HT1080 (cell line): ENCODE measurements at places on chromosomes 6 and 20.

DNA sequence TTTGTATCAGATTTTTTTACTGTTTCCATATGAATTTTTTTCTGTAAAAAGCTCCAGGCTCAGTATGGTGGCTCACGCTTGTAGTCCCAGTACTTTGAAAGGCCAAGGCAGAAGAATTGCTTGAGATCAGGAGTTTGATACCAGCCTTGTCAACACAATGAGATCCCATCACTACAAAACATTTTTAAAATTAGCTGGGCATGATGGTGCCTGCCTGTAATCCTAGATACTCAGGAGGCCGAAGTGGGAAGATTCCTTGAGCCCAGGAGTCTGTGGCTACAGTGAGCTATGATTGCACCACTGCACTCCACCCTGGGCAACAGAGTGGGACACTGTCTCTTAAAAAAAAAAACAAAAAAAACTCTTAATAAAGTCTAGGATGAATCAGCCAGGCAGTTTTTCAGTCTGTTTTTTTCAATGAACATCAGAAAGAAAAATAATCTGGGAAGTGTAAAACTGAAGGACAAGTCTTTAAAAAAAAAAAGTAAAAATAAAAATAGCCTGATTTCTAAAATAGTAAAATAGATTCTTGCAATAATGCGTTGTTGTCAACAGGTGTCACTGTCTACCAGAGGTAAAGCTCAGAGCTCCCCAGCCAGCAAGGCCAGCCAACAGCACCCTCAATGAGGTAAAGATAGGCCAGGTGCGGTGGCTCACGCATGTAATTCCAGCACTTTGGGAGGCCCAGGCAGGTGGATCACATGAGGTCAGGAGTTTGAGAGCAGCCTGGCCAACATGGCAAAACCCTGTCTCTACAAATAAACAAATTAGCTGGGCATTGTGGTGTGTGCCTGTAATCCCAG, 9.3 kb upstream of the ATG5 start:
- peak; percentile 52 for DNase-seq

GRCh38 chr20:59850018-59850641, 83.3 kb downstream of the SYCP2 start:
- peak; percentile 15 for DNase-seq

DNA sequence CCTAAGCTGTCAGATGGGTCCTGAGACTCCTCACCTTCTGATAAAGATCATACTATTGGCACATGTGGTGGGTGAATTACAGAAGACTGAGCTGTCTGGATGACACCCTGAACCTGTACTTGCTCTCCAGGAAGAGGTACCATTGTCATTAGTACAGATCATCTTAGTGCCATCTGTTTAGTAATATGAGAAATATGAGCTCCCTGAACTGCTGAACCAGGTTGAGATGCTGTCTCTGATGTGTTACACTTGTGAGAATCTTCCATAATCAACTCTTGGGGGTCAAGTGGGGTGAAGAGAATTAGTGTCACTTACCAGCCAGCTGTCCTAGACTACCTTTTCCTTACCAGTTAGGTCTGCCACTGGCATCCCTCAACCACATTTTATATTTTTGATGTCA, 531.0 kb downstream of the EPHA7 start:
- DNase-seq, result no peak

DNA sequence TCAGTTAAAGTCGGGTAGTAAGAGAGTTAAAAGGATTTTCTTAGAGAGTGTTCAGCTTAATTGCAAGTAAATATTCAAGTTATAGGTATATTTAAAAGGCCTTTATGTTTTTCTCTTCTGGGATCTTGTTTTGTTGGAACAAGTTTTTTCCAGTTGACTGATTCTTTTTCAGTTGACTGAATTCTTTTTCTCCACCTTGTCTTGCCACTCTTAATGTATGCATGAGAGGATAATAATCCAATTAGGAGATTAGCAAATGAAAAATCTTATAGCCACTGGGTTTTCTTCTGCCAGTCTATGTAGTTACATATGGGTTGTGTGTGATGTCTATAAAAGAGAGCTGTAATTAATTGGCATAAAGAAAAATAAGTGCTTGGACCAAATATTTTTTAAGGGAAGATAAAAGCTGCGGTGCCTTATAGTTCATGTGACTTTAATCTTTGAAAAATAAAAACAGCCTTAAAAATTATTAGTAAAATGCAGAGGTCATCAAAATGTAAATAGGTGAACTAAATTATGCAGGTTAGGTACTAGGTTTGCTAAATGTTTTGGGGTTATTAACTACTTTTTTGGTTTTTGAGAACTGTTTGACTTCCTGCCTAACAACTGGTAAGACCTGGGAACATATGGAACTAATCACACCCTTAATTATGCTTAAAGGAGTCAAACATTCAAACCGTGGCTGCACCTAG, 367.2 kb downstream of the HTR1B start:
- DNase-seq, result no peak

- no peak for DNase-seq
Measured at GRCh38 chr6:29800254-29800653, 27.4 kb upstream of the HLA-G start.

- DNase-seq, result no peak
Measured at GRCh38 chr20:20065361-20065760, 13.0 kb downstream of the CFAP61 start.

GRCh38 chr6:142800240-142800639, 144.7 kb downstream of the HIVEP2 start:
- DNase-seq, result no peak

DNA sequence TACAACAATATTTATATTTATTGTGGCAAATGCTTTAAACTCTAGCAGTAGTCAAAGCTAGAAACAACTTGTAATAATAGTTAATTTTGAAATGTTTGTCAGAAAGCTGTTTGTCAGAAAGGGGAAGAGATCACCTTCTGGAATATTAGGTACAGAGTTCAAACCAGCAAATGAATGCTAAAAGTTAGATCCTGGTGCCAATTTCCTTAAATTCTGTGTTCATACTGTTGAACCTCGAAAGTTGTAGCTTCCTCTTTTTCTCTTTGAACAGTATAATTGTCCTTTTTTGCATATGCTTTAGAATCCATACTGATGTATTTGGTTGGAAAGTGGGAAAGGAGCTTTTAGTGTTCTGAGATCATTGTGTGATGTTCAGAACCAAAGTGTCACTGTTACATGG, 22.4 kb downstream of the ITCH start:
- no peak for DNase-seq

DNA sequence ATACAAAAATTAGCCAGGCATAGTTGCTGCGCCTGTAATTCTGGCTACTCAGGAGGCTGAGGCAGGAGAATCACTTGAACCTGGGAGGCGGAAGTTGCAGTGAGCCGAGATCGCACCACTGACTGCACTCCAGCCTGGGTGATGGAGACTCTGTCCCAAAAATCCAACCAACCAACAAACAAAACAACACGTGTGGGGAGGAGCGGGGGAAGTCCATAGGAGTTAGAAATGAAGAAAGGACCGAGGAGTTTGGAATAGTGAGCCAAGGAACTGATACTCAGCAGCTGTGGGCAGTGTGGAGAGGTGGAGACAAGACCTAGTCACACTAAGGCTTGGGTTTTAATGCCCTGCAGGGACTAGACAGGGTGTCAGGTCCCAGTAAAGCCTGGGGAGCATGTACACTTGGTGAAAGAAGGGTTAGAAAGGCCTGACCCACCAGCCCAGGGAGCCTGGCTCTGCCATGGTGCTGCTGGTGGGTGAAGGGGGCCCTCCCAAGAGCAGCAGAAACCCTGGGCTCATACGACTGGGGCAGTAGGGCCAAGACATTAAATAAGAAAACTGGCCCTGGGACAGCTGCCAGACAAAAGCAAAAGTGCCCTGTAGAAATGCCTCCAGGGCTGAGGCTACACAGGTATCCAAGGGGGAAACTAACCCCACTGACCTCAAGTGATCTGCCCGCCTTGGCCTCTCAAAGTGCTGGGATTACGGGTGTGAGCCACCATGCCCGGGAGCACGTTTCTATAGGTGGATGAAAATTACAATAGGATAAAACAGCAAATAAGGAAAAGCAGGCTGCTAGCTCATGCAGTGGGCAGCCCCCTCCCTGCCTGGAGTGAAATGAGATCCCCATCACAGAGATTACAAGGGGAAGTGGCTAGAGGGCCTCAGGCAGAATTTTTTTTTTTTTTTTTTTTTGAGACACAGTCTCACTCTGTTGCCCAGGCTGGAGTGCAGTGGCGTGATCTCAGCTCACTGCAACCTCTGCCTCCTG, 58.0 kb downstream of the MYH7B start:
- no peak for DNase-seq

GRCh38 chr6:56729719-56730118, 87.0 kb upstream of the DST start:
- peak; percentile 67 for DNase-seq

GRCh38 chr6:158730541-158730907, 80.7 kb downstream of the SYTL3 start:
- DNase-seq, result no peak

GRCh38 chr20:64072498-64073063, 6.7 kb downstream of the RGS19 start:
- DNase-seq, result no peak

- DNase-seq, result peak; percentile 81
Measured at GRCh38 chr20:21182832-21183563, 57.1 kb downstream of the KIZ start.

GRCh38 chr6:74598462-74599393, 607.1 kb downstream of the COL12A1 start:
- DNase-seq, result peak; percentile 58

- no peak for DNase-seq
Measured at GRCh38 chr20:50129662-50130355, 16.9 kb upstream of the UBE2V1 start.

DNA sequence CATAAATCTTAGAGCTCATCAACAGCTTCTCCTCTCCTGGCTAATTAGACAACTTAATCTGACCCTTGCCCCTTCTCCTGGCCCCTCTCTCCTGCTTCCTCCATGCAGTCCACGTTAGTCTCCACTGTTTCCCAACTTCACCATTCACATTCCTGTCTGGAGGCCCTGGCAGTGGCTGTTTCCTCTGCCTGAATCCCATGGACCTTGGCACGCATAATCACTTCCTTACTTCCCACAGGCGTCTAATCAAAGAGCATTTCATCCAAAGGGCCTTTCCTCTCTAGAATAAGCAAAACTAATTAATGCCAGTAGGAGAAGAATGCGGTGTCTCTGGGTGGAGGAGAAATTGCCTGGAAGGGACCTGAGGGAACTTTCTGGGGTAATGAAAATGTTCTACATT, 16.4 kb upstream of the XRN2 start:
- DNase-seq, result no peak

DNA sequence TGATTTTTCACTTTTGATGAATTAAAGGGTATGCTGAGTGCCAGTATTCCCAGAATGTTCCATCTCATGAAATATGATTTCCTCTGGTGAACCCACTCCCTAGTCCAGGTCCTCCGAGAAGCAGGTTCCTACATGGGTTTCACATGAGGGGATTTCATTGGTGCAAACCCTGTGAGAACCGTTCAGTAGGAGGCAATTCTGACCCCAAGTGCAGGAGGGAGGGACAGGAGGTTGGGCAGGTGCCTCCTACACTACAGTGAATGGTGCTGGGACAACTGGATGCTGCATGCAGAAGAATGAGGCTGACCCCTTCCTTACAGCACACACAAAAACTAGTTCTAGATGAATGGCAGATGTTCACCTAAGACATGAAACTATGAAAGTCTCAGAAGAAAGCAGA, 5.1 kb upstream of the ULBP2 start:
- DNase-seq, result no peak

DNA sequence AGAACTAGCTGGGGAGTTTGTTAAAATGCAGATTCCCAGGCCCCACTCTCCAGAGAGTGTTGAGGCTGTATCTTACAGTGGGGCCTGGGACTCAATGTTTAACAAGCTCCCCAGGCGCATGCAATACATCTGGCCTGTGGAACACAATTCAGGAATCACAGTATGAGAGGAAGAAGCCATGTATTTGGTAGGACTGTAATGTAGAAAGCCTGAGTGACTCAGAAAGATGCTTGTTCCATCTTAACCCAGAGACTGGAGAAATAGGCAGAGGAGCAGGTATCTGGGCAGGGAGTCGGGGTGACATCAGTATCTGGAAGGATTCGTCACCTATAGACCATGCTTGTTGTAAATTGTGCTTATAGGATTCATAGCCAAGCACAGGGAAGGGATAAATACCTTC, 90.5 kb downstream of the UNC5CL start:
- DNase-seq, result peak; percentile 49

DNA sequence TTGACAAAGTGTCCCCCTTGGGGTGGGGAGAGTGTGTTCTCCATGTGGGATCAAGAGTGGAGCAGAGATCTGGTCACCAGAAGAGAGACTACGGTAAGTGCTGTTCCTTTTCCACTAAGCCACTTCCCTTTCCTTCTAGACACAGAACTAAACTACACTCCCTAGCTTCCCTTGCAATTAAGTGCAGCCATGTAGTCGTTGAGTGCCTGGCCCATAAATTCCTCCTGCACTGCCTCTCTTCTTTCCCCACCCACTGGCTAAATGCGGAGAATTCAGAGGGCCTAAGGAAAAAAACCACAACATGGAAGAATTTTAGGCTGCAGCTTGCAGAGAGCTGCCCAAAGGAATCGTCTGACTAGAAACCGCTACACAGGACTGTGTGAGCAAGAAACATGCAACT, 1.5 kb downstream of the WDR27 start:
- no peak for DNase-seq

GRCh38 chr6:100774681-100775080, 106.4 kb downstream of the ASCC3 start:
- DNase-seq, result peak; percentile 18

GRCh38 chr20:23029324-23029723, 5.8 kb upstream of the SSTR4 start:
- DNase-seq, result no peak

DNA sequence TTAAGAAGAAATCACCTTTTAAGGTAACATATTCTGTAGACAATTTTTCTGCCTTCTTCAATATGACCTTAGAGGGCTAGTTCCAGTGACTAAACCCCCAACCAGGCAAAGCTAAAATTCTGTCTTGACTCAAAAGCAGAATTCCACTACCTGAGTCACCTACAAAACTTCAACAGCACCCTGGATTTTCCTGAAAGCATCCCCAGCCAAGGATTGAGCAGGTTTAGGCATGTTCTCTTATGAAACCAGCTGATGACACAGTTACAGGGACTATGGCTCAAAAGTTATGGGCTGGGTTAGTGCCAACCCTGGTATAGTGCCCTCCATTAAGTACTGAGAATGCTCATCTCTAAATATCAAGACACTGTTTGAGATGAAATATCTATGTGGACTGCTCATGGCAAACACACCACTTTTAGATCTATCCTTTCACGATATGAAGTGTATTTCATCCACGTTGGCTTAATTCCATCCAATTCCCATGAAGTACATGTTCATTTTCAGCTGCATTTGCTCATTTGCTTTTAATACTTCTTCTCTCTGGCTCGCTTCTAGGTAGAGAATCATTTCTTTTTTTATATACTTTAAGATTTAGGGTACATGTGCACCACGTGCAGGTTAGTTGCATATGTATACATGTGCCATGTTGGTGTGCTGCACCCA, 53.6 kb upstream of the TNFAIP3 start:
- DNase-seq, result no peak
